ENCODE measurements at places on chromosomes 1 and 21.

DNA sequence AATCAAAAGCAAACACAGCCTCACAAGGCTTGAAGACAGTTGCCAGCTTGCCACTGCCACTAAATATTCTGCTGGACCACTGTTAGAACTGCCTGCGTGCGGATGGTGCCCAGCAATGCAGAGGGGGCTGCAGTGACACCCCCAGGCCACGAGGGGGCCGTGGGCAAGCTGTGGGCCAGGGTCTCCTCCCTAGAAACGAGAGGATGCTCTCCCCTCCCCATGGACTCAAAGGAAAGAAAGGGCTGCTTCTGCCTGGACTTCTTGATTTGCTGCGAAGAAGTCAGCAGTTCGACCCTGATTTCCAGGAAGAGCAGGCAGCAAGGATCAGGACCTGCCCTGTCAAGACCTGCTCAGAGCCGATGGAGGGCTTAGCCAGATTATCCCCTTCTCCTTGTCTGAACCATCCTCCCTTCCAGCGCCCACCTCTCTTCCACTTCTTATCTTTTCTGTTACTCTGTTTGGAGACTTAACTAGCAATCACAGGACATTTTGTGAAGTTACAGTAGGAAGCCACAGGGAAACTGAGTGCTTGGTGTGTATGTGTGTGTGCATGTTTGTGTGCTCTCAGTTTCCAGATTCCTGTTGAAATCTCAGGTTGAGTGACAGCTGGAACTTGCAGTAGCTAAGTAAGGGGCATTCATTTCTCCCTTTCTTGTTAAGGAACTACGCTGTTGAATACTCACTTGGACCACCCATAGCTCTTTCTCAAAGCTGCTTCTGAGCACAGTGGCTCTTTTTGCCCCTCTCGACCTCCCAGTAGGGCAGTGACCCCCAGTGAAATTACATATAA is 2.7 kb downstream of the MAN1C1 start:
- DNase-seq, result peak; percentile 73

DNA sequence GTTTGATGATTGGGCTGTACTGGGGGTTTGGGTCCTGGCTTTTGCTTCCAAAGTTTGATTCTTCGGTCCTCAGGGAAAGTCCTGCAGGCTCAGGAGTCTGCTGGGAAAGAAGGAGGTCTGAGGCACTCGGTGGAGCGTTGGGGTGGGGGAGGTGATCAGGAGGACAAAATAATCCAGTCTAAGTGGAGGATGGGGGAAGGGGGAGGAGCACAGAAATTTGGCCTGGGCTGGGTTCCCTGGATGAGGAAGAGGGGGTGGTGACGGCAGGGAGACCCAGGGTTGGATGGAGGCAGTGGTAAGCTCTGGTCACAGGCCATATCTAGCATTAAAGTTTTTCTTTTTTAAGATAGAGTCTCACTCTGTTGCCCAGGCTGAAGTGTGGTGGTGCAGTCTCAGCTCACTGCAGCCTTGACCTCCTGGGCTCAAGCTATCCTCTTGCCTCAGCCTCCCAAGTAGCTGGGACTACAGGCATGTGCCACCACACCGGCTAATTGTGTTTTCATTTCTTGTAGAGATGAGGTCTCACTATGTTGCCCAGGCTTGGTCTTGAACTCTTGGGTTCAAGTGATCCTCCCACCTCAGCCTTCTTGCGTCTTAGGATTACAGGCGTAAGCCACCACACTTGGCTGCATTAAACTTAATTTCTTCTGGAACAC is 6.8 kb downstream of the SH2D2A start:
- DNase-seq, result no peak

- no peak for DNase-seq
Observed at GRCh38 chr21:35475762-35476161, 426.7 kb upstream of the RUNX1 start.

DNA sequence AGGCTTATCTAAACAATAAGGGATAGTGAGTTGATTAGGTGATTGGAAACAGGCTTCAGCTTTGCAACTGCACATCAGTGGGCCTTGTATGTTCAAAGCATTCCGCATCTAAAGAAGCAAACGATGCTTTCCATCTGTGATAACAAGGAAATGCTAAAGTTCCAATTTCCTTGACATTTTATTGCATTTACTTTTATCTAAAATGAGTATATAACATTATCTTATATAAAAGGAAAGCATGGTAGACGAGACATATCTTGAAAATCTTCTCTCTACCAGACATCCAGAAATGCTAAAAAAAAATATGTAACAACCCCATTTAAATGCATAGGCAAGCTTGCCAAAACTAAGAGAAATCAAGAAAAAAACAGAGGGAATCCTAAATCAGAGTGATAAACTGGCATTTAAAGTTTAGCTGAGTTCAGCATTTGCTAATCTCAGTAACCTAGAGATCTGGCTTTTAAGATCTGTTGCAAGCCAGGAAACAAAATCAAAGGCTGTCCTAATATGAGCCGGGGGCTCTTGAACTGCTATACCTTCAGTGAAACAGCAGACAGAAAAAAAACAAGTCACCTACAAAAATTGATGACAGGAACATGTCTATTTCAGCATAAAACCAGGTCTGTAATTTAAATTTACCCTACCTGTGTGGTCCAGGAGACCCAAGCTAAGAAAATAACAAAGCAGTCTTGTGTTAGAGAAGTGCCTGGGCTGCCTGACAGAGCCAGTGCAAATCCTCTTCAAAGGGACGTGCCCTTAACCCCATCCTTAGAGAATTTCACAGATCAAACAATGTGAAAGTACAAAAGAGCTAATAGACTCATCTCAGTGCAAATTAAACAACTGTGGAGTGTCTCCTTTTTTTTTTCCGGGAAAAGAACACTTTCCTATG is 3.1 kb upstream of the RGS13 start:
- no peak for DNase-seq

DNA sequence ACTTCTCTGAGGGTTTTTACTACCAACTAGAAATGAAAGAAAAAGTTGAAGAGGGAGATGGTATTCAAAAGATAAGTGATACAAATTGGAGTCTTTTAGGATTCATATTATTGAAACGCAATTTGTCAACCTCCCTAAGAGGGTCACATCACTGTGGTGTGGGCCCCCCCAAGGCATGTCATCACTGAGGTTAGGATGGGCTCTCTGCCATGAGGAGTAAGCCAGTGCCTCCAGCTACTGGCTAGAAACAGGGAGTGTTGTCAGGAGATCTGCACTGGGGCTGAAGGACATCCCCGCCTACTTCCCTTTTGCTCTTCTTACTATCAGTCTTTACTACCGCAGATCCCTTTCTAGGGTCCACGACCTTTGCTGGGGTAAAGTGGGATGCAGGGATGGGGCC is 25.9 kb downstream of the ITSN1 start:
- DNase-seq, result no peak

DNA sequence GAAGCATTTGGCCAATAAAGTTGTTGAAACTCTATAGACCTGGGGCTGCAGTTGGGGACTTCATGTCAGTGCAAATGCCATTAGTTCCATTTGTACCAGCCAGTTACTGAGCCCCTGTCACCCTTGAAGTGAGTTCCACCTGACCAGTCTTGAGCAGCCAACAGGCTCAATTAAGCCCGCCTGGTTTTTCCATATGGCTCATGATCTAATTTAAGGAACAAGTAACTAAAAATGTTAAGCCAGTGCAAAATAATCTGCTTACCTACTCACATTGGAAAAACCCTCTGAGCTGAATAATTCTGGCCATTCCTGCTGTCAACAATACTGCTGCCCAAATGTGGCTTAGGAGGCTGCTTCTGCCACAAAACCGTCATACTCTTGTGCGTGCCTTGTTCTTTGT is 21.6 kb downstream of the NSUN4 start:
- no peak for DNase-seq

GRCh38 chr1:162612606-162613400 is 19.5 kb upstream of the DDR2 start:
- no peak for DNase-seq

Measured in left forelimb (tissue), 1 donor.